ENCODE measurements at places on chromosomes 5 and 9.

GRCh38 chr5:9108162-9108561, 437.7 kb downstream of the SEMA5A start:
- DNase-seq = no peak

DNA sequence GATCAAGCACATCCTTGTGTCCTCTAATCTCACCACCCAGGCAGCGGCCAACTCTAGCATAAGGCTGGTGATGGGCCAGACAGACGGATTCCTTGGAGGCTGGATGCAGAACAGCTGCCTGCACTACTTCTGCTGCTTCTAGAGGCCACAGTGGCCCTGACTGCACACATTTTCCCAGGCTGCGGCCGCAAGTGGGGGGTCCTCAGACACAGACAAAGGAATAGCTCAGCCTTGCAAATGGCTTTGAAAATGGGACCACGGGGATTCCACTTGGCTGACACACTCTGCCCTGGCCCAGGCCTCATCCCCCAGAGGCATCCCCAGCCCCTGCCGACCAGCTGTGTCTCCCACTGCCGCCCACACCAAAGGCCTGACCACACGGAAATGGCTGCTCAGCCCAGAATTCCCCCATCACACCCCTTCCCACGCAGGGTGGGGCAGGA, 540.8 kb downstream of the BNC2 start:
- DNase-seq = no peak

- no peak for DNase-seq
Measured at GRCh38 chr9:92140754-92141143, 25.5 kb upstream of the SPTLC1 start.

GRCh38 chr9:135903358-135903656, 4.0 kb downstream of the CAMSAP1 start:
- DNase-seq = no peak
